B cell (primary cell): ENCODE measurements at places on chromosomes 4 and X.

DNA sequence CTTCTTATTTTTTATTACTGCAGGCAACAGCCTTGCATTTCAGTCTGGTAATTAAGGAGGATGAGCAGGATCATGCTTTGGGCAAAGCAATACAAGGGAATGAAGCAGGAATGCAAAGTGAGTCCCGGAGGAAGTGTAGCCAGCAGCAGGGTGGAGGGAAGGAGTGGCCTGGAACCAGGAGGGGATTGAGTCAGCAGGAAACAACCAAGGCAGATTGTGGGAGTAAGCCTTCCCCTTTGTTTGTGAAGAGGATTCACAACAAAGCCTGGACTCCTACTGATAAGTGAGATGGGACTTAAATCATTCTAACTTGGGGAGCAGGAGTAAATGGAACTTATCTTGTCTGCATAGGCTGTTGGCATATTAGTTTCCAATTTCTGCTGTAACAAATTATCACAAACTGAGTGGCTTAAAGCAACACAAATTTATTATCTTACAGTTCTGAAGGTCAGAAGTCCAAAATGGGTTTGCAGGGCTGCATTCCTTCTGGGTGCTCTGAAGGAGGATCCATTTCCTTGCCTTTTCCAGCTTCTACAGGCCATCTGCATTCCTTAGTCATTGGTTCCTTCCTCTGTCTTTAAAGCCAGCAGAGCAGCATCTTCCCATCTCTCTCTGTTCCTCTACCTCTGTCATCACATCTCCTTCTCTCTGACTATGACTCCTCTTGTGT lies 93.2 kb upstream of the AP1S2 start:
- DNase-seq: no peak

GRCh38 chr4:13797061-13797460 lies 169.5 kb upstream of the BOD1L1 start:
- DNase-seq: no peak

DNA sequence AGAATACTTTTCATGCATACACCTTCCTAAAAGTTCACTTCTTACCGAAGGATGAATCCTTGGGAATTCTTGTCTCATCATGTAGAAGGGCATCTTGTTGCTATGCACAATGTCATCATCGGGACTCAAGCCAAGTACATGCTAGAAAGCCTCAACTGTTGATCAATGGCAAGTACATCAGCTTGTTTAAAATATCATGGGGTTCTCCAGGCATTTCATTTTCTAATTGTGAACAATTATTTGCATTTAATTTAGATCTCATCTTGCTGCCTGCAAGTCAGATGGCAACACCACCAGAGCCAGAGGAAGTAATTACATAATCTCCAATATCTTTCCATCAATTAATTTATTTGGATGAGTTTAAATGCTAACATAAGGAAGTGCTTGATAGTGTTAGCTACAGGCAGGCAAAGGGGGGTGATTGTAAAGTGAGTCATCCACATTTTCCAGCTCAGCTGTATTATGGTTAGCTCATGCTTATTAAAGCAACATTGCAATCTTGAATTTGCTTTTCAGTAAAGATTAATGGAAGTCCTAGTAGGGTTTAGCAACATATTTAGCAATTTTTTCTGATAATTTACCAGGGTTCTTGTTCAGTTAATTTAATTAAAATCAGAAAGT lies 356.5 kb downstream of the CBLL2 start:
- DNase-seq: no peak

- DNase-seq: peak; percentile 2
Observed at GRCh38 chrX:54865208-54865607, 55.4 kb upstream of the TRO start.

DNA sequence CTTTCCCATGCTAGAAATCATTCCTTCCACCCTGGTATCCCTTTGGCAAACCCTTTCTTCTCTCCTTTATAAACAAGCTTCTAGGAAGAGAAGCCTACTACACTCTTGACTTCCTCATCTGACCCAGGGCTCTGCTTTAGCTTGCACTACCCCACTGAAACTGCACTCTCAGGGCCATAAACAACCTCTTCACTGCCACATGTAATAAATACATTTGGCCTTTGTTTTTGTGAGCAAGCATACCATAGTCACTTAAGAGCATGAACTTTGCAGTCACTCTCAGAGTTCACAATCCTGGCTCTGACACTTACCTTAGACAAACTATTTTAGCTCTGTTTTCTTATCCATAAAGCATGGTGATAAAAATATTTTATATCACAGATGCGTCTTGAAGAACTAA lies 50.7 kb upstream of the USP38 start:
- DNase-seq: no peak

- no peak for DNase-seq
Observed at GRCh38 chr4:183855323-183856190, 49.5 kb upstream of the STOX2 start.

DNA sequence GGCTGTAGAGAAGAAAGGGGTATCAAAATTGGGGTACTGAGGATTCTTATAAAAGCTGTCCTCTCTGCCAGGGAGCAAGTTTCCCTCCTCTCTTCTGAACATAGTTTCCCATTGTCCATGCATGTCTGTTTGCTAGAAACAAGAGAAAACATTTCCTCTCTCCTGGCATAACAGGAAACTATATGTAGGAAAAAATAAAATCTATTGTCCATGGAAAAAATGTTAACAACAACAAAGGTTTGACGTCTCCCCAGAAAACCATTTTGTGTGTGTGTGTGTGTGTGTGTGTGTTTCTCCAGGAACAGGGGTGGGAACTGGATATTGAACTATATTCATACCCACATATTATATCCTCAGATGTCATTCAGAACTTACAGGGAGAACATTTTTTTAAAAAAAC lies 107.2 kb downstream of the GASK1B start:
- DNase-seq: no peak

DNA sequence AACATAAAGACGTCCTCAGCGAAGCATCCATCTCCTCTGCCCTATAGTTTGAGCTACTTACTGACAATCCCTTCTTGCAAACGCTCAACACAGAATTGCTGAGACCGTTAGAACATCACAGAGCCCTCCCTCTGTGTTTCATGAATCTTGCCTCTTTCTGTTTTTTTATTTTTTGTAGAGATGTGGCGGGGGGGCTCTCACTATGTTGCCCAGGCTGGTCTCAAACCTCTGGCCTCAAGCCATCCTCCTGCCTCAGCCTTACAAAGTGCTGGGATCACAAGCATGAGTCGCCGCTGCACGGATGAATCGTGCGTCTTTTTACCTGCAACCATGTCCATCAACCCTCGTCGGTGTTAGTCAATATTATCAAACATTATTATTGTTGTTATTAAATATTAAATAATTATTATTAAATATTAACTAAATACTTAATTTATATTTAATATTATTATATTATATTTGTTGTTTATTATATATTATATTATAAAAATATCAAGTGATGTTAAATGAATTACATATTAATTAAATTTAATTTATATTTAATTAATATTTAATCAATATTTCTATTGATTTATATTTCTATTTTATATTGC lies 200.7 kb downstream of the CRLF2 start:
- DNase-seq: no peak
